Suppressor macrophage treated with lipopolysaccharide for 4 hours (primary cell): ENCODE measurements at places on chromosomes 4 and X.
A peak's percentile ranks its signal among the peaks of the same experiment; 100 is the strongest.

DNA sequence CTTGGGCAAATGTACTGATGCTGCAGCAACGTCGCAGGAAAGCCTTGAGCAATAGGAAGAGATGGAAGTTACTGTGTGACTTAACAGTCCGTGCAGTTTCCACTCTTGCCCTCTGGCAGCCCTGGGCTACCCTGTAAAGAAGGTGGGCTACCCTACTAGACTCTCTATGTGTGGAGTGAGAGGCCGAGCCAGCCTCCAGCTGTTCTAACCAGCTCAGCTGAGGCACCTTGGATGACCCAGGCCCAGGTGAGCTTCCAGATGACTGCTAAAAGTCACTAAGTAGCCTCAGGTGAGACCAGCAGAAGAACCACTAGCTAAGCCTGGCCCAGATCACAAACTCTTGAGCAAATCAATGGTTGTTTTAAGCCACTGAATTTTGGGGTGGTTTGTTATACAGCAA lies 34.9 kb upstream of the PPP2R2C start:
- DNase-seq, result no peak

DNA sequence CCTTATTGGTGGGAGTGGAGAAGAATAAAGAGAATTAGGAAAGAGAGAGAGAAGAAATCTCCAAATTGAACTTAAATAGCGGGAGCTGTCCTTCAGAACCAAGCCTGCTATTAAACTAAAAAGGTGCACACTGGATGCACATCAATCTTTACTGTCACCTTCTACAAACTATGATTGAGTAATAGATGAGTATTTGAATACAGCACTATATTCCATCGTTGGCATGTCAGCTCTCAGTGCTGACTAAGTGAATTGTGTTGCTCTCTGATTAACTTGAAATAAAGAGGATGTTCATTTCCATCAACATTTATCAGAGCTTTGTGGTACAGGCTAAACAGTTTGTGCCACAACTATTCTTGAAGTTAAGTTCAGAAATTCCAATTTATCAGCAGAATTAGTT lies 143.7 kb upstream of the PABPC4L start:
- no peak for DNase-seq

- no peak for DNase-seq
These were observed 31.1 kb downstream of the NHSL2 start for GRCh38 chrX:71941776-71942175.

DNA sequence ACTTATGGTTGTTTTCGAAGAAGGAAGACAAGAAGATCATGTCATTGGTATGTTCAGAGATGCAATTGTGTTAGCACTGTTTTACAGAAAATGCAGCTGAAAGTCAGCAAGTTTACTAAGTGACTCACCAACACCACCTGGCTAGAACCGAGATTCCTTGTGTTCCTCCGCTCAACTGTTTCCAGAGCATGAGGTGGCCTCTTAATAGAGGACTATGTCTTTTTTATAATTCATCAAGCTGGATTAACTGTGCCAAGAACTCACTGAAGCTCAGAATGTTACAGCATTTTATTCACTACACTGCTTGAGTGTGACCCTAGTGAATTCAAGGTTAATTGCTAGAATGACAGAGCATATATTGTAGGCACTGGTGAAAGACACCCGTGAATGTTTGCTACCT lies 1573.5 kb upstream of the TENM3 start:
- no peak for DNase-seq

GRCh38 chrX:16491461-16491860 lies 158.5 kb upstream of the S100G start:
- no peak for DNase-seq

DNA sequence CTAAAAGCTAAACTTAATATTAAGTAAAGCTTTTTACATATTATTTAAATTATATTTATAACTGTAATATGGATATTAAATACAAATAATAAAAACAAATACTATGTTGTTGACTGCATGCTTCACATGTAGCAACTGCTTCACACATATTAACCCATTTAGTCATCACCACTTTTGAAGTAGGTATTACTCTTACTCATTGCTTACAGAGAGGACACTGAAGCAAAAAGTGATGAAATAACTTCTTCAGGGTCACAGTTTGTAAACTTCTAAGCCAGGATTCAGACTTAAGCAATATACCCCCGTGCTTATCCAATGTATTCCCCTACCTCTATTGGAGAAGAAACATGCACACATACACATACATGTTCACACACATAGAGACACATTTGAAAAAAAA lies 166.6 kb downstream of the DKK2 start:
- DNase-seq, result no peak

DNA sequence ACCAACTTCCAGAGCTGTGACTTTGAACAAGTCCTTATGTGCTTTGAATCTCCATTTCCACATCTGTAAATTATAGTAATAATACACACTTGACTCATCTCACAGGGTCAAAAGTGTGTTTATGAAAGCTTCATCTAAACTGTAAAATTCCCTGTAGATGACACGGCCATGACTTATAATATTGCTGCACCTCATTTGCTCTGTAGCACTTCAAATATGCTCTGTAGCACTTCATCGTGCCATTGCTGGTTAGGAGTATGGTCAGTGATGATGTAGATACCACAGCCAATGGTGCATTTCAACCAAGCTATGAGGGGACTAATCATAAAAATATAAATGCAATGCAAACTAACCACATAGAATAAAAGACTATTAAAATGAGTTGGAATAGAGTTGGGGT lies 318.6 kb downstream of the ANK2 start:
- no peak for DNase-seq

DNA sequence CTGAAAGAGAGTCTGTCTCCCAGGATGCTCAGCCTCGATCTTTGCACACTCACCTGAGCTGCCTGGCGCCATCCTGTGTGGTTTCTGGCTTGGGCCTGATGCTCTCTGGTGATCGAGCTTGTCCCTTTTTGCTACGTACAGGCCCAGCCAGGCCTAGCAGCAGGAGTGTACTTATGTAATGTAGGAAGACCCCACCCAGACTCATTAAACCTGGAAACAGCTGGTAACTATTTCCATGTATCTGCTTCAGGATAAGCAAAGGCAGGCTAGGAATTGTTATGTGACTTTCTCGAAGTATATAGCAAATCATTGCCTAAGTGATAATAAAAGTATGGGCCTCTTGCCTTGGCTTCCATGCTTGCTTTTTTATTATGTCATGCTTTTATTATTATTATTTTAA lies 18.6 kb upstream of the ARSJ start:
- DNase-seq, result no peak

GRCh38 chr4:99894998-99895397 lies 771 bp upstream of the LAMTOR3 start:
- no peak for DNase-seq

GRCh38 chrX:110171442-110171841 lies 146.4 kb downstream of the AMMECR1 start:
- no peak for DNase-seq

DNA sequence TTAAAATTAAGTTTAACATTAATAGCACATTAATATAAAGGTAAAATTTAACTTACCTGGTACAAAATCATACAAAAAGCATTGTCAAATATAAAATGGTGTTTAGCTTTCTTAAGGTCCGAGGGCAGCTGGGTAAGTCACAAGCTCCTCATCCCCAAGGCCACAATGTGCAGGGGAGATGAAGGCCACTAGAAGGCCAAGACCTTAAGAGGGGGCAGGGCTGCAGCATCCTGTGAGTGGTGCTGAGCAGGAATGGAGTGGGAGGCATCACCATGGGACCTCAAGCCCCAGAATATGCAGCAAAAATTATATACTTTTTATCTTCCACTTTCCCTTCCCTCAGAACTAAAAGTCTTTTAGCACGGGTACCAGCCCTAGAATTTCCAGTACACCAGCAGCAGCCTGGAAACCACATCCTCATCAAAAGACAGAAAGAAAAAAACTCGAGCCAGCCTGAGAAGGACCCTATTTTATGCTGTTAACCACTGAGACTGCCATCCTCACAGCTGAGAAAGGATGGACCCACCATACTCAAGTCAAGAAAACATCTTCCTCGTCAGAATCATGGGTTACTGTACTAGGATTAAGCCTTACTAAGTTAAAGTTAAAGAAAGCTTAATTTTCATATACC lies 13.0 kb upstream of the RHOXF2 start:
- DNase-seq, result no peak

DNA sequence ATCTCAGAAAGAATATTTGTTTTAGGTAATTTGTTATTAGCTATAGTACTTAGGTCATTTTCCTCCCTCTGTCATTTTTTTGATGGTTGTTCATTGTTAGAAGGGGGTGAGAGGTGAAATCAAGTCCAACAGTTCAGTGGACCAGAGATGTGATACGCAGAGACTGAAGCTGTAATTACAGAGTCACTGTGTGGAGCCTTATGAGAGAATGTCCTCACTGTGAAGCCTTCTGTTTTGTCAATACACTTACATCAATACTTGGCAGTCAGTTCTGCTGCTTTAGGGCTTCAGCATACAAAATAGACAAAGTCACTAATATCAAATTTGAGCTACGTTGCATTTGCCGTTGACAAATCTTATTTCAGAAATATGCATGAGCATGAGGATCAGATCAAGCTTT lies 692.5 kb downstream of the C4orf33 start:
- DNase-seq, result no peak

DNA sequence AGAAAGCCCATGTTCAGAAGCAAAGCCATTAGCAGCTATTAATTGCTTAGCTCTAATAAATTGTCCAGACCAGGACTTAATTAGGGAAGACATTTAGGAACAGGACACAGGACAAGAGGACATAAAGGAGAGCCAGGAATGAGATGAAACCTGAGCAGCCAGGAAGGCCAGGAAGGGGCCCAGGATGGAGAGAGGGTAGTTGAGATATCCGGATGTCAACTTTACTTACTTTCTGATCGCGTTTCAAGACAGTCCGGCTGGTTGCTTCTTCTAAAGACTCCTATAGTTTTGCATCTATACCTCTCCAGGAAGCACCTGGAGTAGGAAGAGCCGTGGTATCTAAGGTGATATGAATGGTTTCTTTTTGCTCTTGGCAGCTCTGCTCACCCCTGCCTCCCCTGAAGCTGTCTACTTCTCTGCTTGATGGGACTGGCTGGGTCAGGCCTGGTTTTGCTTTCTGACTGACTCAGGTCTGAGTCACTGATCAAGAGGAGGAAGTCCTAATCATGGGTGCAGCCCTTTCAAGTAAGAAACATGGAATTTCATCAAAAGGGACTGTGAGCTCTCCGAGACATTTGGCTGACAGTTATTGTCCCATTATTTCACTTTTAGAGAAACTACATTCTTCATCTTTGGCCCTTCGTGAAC lies 733.3 kb downstream of the RPA4 start:
- DNase-seq, result peak; percentile 79

GRCh38 chr4:93501244-93501643 lies 327.3 kb upstream of the ATOH1 start:
- DNase-seq, result no peak

DNA sequence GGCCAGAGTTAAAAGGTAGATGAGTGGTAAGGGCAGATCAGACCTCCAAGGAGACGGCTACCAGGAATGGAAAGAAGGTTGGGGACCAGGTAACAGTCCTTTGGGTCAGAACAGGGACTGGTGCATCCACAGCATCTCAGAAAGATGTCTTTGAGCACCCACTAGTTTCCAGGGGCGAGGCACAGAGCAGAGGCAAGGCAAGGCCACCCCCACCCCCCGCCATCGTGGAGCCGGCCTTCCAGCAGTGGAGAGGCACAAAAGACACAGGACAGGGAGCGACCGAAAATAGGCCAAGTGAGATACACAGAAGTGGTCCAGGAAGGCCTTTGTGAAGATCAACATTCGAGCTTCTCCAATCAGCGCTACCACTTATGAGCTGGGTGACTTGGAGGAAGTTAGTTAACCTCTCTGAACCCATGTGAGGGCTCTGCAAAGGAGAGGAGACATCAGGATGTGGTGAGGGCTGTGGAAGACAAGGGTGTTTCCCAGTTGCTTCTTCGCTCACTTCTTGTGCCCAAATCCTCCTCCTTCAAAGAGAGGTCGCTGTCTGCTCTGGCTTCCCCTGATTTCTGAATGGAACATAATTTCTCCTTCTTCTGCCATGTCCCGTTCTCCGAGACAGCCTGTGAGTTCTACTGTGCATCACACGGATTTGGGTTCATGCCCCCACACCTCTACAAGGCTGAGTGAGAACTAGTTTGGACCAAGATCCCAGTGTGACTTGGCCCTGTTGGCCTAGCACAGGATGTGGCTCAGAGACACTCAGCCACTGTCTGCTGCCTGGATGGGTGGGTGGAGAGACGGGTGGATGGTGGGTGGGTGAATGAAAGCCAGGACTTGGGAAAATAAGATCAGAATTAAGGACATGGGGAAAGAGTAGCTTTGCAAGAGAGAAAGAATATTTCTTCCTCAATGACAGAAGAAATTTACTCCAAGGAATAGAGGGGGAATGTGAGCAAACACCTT lies 16.7 kb upstream of the MSX1 start:
- no peak for DNase-seq

DNA sequence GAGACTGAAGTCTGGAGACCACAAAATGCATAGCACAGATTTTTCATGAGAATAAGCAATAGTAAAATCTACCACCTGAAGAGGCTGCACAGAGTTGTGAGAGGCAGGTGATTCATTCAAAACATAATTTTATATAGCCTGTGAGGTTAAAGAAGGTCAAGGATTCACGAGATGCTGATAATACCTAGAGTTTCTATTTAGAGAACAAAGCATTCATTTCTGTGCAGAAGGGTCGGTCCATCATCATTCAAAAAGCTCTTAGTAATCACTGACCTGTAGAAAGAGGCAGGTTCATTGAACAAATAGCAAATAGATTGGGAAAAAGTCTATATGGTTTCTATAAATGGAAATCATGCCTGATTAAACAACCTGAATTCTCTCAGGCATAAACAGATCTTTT lies 26.6 kb downstream of the GABRB1 start:
- DNase-seq, result no peak

- DNase-seq, result no peak
These were observed 280.2 kb downstream of the ADGRA3 start for GRCh38 chr4:22235698-22236097.

GRCh38 chr4:25207997-25208396 lies 25.8 kb upstream of the PI4K2B start:
- DNase-seq, result no peak

DNA sequence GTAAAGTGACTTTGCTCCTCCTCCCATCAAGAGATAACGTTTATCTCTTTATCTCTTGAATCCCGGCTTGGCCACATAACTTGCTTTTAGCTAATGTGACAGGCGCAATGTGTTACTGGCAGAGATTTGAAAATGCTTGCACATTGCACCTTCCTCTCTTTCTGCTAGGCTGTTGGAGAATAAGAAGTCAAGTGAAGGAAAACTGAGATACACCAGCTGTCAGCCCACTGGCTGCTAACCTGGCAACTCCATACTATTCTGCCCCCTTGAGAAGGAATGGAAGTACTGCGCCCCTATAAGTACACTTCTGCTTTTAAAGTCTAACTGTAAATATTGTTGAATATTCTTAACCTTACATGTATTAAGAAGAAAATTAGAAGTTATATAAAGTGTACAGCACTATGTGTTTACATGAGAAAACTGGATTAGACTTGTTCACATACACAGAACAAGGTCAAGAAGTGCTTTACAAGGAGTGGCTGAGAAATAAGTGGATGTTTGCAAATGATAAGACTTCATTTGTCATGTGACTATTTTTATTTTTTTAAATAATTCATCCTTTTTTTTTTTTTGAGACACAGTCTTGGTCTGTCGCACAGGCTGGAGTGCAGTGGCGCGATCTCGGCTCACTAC lies 424.5 kb upstream of the CTSO start:
- peak; percentile 46 for DNase-seq

- no peak for DNase-seq
These were observed 284.1 kb upstream of the TENM3 start for GRCh38 chr4:181959121-181959520.
